IMR-90 (cell line): ENCODE measurements at places on chromosomes 3 and 15. TPM values are rescaled to one million over a fixed set of nuclear protein-coding genes. Genes with fewer than 3 reads are reported as not detected.

DNA sequence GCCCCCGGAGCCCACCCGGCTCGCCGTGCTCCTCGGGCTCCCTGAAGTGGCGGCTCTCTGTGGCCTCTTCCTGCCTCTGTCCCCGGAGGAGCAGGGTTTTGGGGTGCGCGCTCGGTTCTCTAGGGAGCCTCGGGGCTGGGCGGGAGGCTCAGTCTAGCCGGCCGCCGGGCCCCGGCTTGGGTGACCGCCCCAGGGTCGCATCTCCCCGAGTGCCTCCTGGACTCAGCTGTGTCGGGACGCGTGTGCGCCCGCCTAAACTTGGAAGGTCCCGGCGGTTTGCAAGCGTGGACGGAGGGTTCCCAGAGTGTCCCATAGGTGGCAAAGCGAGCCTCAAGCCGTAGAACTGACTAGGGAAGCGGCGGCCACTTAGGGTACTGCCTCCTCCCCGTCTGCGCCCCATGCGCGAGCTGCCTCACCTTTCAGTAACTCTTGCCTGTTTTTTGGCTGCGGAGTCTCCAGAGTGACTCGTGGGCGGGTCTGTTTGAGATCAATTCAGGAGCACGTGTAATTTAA, 601 bp downstream of the ACTL6A start:
- peak; percentile 73 for DNase-seq

DNA sequence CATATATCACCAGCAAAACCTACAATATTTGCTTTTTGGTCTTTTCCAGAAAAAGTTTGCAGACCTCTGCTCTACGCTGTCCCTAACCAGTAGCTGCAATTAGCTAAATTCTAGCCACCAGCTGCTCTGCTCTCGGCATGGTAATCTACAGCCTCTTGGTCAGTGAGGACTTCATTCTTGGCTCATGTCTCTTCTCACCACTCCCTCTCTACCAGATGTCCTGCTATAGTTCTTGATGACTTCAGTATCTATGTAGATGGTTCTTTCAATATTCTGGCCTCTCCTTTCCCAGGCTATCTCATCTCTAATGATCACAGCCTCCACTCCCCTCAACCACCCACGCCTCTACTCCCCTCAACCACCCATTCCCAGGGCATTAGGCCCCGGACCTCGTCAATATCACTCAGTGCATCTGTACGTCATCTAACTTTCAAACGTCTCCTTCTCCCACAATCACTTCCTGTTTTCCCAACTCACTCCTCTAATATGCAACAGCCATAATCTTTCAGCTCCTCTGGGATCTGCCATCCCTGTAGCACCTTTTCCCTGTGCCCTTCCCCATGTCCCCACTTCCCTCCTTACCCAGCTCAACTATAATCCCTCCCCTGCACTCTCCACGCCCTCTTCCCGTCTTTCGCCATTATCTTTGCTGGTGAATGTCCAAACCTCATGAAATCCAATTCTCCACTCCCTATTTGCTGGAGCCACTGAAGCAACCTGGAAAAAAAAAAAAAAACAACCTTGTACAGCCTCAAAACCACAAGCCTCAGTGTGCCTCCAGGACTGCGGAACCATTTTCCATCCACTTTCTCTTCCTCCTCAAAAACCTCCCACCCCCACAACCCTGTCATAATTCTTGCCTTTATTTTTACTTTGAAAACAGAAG, 429.4 kb upstream of the PROK2 start:
- no peak for DNase-seq

- DNase-seq = peak; percentile 31
Measured at GRCh38 chr3:136544532-136544931, 207.6 kb downstream of the STAG1 start.

The CACNA2D3 gene
- total RNA-seq = 0.28 and 0.36 TPM in 2 replicates

DNA sequence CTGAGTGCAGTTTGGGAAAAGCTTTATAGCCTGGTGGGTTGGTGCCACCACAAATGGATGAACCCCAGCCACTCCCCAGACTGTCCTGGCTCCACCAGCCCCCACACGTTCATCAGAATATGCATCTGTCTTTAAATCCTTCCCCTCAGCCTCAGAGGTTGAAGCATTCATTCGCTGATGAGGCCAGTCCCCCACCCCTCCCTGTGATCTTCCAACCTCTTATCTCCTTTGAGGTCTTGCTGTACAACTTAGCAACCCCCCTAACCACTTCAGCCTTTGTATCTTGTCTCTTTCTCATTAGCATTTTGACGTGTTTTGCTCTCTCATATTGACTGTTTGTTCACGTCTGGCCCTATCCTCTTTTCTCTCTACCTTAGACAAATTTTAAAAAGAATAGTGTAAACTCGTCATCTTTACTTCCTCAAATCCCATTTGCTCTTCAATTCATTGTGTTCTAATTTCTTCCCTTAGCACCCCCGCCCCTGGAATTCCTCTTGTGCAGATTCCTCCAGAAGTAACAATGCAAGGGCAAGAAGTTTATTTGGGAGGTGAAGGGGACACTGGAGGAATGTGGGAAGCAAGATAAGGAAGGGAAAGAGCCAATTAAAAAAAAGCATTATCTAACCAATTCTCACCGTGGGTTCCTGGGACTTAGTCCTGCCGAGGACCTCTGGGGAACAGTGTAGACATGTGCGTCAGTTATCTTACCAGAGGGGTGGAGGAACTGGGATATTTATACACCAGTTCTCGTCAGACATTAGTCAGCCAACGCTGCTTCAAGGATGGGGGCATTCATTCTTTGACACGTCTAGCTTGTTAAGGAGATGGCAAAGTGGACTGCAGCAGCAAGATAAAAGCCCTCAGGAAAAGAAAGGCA, 38.6 kb downstream of the MOBP start:
- DNase-seq = peak; percentile 2

DNA sequence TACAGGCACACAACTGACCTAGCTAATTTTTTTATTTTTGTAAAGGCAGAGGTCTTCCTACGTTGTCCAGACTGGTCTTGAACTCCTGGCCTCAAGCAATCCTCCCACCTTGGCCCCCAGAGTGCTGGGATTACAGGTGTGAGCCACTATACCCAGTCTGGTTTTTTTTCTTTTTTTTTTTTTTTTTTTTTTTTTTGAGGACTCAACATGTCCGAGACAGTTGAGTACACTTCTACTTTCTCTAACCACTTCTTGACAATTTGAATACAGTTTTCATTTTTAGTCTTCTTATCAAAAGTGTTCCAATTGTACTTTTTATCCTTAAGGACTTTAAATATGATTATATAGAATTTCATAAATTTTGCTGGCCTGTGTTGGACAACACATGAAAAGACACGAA, 7.4 kb upstream of the GSK3B start:
- no peak for DNase-seq

The NANOGP8 gene
- total RNA-seq = not detected in 2 replicates

- no peak for DNase-seq
Measured at GRCh38 chr15:47814620-47815019, 97.3 kb downstream of the SEMA6D start.

DNA sequence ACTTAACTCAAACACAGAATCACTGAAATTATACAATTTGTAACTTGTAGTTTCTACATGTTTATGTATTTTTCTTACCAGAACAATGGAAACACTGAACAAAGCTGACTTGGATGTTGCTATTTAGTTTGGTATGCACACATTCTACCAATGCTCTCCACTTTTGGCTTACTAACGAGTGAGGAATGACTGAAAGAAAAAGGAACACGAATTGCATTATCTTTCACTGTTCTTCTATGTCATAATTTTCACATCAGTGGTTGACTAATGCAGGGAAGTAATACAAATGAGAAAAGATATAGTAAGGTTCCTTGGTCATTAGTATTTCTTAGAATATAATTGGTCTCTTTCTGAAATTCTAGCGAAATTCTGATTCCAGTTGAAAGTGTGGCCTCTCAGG, 9.8 kb upstream of the CNTN3 start:
- DNase-seq = peak; percentile 79

DNA sequence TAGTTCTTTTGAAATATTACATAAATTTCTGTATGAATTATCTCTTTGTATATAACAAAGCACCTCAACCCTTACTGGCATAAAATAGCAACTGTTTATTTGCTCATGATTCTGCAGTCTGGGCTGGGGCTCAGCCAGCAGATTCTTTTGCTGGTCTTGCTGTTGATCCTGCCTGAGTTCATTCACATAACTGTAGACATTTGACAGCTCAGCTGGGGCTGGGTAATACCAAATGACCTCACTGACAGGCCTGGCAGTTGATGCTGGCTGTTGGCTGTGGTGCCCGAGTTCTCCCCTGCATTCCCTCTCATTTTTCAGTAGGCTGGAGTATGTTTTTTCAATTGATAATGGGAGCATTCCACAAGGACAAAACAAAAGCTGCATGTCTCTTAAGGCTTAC, 449.9 kb upstream of the GOLIM4 start:
- peak; percentile 33 for DNase-seq

DNA sequence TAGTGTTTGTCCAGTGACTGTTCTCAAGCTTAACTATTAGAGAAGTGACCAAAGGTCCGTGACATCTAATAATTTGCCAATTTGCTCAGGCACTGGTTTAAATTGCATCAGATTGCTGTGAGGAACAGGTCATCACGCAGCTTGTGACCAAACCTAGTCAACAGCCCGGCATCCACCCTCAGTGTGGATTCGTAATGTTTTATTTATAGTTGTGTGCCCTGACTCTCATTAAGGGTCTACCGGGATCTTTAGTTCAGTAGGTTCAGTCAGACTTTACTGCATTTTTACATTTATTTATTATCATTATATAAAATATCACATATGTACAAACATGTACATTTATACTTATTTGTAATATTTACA, 46.4 kb upstream of the PGPEP1L start:
- peak; percentile 29 for DNase-seq

- no peak for DNase-seq
Measured at GRCh38 chr3:48837163-48837562, 10.5 kb downstream of the PRKAR2A start.

GRCh38 chr3:138440121-138440521, 5.7 kb downstream of the ESYT3 start:
- DNase-seq = no peak

DNA sequence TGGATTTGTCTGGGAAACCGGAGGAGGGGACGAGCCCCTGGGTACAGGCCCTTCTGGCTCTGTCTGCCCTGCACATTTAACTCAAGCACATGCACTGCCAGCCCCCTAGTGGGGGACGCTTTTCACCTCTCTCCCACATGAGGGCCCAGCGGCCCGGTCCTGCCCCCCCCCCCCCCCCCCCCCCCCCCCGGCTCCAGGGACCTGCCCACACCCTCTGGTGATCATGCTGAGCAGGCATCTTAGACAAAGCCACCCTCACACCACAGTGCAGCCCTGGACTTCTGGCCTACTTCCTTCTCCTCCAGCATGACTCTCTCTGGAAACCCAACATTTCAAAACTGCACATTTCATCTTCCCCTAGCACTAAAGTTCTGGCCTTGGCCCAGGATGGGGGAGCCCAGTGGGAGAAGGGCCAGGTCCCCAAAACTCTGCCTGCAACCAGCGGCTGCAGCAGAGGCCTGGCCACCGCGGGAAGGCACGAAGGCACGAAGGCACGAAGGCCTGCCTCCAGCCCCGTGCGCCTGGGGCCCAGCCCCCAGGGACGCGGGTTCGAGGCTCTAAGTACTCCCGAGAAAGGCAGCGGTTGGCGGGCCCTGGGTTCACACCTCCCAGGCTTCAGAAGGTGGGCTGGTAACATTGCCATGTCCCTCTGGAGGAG, 14.1 kb downstream of the KLF15 start:
- DNase-seq = peak; percentile 5

DNA sequence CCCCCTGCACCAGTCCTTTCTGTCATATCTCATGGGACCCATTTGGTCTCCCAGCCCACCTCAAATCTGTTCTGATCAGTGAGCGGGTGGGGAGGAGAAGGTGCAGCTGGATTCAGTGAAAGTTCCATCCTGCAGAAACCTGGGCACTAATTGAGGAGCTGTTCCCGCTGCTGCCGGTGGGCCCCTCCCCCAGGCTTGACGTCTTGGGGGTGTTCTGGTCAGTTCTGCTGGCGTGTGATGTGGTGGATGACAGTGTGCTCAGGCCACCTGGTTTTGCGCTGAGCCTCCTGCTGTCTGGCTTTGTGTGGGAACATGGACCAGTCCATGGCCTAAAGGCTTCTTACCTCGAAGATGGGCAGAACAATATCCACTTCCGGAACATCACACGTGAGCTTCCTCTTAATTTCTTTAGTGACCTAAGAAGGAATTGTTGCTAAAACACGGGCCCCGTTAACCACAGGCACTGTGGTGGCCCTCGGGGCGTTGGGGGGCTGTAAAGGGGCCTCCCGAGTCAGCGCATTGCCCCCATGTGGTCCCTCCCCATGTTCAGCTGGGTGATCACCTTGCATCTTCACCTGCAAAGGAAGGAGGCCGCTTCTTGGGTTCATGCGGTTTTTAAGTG, 59.7 kb downstream of the RGMA start:
- DNase-seq = peak; percentile 38

GRCh38 chr15:86515625-86516024, 436.0 kb downstream of the AGBL1 start:
- DNase-seq = no peak

GRCh38 chr3:98587654-98588053, 5.8 kb downstream of the CPOX start:
- DNase-seq = no peak

GRCh38 chr15:82969353-82969752, 16.7 kb upstream of the RAMAC start:
- no peak for DNase-seq

DNA sequence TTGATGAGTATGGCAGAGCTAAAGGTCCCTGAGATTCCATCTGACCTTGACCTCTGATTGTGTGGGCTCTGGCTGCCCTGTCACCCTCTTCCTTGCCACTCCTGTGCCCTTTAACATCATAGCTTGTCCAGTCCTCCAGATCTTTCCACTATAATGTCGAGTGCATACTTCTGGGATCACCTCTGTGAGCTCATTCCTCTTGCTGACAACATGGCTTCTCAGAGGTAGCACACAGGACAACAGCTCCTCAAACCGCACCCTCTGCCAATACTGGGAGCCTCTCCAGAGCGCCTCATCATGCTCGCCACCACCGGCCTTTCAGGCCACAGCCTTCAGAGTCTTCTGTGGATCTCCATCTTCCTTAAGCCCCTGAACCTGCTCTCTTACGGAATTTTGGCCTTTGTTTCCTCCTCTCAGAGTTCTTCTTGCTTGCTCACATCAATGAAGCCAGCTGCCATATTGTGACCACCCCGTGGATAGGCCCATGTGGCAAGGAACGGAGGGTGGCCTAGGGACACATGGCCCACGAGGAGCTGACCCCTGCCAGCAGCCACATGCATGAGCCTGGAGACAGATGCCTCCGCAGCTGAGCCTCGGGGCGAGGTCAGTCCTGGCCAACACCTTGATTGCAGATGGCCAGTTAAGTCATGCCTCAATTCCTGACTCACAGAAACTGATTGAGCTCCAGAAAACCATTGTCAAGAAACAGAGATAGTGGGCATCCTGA, 31.1 kb downstream of the PLA2G4D start:
- DNase-seq = no peak

The RASGRP1 gene
- total RNA-seq = 1.9 and 3.2 TPM in 2 replicates

The IQCF5 gene
- total RNA-seq = not detected in 2 replicates

GRCh38 chr3:31407665-31408064, 125.1 kb upstream of the STT3B start:
- DNase-seq = peak; percentile 13
